ENCODE measurements at places on chromosomes 2 and 18. TPM values are rescaled to one million over a fixed set of nuclear protein-coding genes. Genes with fewer than 3 reads are reported as not detected.
A peak's percentile ranks its signal among the peaks of the same experiment; 100 is the strongest.

DNA sequence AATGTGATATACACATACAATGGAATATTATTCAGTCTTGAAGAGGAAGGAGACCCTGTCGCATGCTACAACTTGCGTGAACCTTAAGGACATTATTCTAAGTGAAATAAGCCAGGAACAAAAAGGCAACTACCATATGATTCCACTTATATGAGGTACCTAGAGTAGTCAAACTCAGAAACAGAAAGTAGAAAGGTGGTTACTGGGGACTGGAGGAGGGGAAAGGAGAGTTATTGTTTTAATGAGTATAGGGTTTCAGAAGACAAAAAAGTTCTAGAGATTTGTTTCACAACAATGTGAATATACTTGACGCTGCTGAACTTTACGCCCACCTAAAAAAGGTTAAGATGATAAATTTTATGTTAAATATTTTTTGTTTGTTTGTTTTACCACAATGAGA lies 47.0 kb downstream of the CXCR4 start:
- no peak for DNase-seq
- H3K36me3 ChIP-seq: no peaks in the 10 kb centered on the region
- no peaks in the 10 kb centered on the region for H3K27me3 ChIP-seq
- no peak overlapping the region for H3K4me3 ChIP-seq

The DCDC2C gene
- total RNA-seq: not detected

GRCh38 chr2:60383401-60384143 lies 169.9 kb downstream of the BCL11A start:
- no peaks in the 10 kb centered on the region for H3K27me3 ChIP-seq
- H3K36me3 ChIP-seq: no peaks in the 10 kb centered on the region
- no peak overlapping the region for H3K4me3 ChIP-seq
- H3K27ac ChIP-seq: no peak overlapping the region
- DNase-seq: no peak
- H3K4me1 ChIP-seq: no peaks in the 10 kb centered on the region

- H3K4me3 ChIP-seq: no peak overlapping the region
- no peaks in the 10 kb centered on the region for H3K27me3 ChIP-seq
- no peaks in the 10 kb centered on the region for H3K36me3 ChIP-seq
Measured at GRCh38 chr2:171810422-171811244, 83.4 kb downstream of the SLC25A12 start.

- no peaks in the 10 kb centered on the region for H3K36me3 ChIP-seq
- no peak overlapping the region for H3K4me3 ChIP-seq
- peak; percentile 10 for DNase-seq
- H3K4me1 ChIP-seq: no peaks in the 10 kb centered on the region
Measured at GRCh38 chr18:1464444-1465217, 560.0 kb downstream of the ADCYAP1 start.

The TNFRSF11A gene
- total RNA-seq: under 0.01 TPM

GRCh38 chr18:22186484-22186971 lies 17.1 kb downstream of the GATA6 start:
- H3K27me3 ChIP-seq: no peaks in the 10 kb centered on the region
- peaks cover 39% of the 10 kb centered on the region for H3K4me1 ChIP-seq
- H3K36me3 ChIP-seq: peaks cover 56% of the 10 kb centered on the region
- no peak for DNase-seq
- H3K4me3 ChIP-seq: no peak overlapping the region

DNA sequence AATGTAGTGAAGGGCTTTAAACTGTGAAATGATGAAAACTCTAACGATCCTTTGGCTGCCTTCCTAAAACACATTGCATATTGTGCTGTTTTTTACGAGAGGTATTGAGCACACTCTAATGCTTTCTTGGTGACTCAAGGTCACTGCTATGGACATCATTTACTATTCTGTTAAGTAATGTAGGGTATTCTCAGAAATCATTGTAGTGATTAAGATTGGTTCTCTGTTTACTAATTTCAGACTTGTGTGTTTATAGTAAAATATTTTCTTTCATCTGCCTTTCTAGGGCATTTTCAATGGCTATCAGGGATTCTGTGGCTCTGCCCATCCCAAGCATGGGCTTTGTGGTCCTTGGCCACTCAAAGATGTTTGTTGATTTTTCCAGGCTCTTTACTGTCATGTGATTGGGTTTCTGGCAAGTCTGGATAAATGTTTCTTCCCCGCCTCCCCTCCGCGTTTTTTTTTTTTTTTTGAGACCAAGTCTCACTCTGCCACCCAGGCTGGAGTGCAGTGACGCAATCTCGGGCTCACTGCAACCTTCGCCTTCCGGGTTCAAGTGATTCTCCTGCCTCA lies 29.3 kb downstream of the UBE2F start:
- H3K4me3 ChIP-seq: no peak overlapping the region
- H3K36me3 ChIP-seq: peaks cover 10% of the 10 kb centered on the region
- peaks cover 10% of the 10 kb centered on the region for H3K4me1 ChIP-seq
- DNase-seq: no peak
- H3K27me3 ChIP-seq: no peaks in the 10 kb centered on the region

DNA sequence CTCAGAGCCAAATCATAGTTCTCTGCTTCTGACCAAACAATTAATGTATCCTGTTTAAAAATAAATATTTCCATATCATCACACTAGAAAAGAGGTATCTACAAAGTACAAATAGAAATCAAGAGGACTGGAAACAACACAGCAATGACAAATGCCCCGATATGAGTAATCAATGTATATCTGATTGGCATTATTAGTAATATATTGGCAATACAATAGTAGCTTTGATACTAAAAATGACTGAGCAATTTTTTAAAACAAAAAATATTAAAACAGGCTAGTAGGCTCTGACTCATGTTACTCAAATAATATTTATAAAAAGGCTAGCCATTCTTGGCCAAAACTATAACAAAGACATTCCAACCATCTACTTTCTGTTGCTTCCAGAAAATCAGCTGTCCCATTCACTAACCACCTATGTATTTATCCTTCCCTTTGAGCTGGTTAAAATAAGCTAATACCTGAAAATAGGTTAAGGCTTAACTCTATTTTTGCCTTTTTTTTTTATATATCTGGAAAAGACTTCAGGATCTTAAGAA lies 13.3 kb downstream of the PPP4R3B start:
- H3K27ac ChIP-seq: peak overlapping the region; percentile 68
- no peaks in the 10 kb centered on the region for H3K27me3 ChIP-seq
- peaks cover 8% of the 10 kb centered on the region for H3K4me1 ChIP-seq

The TMEM200C gene
- under 0.01 TPM for total RNA-seq

The SNRNP200 gene
- total RNA-seq: 44.2 TPM

- H3K27ac ChIP-seq: no peak overlapping the region
- H3K36me3 ChIP-seq: no peaks in the 10 kb centered on the region
- H3K4me3 ChIP-seq: no peak overlapping the region
- peaks cover 5% of the 10 kb centered on the region for H3K4me1 ChIP-seq
Measured at GRCh38 chr18:44887227-44887631, 206.5 kb downstream of the SETBP1 start.

The ARHGEF4 gene
- total RNA-seq: 3.6 TPM

The IL1RN gene
- total RNA-seq: not detected

DNA sequence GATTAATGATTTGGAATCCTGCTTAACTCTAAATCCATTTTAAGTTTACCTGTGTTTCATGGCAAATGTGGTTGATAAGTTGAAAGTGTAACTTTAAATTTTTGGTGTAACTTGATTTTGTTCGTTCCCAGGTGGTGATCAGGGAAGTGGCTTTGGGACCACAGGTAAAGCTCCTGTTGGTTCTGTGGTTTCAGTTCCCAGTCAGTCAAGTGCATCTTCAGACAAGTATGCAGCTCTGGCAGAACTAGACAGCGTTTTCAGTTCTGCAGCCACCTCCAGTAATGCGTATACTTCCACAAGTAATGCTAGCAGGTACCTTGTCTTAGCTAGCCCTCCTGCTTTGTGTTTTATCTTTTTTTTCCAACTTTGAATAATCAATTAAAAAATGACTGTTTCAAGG lies 62.8 kb downstream of the AGFG1 start:
- H3K36me3 ChIP-seq: peaks cover 59% of the 10 kb centered on the region
- H3K27me3 ChIP-seq: no peaks in the 10 kb centered on the region
- no peak for DNase-seq
- H3K27ac ChIP-seq: no peak overlapping the region
- H3K4me3 ChIP-seq: no peak overlapping the region

- H3K36me3 ChIP-seq: no peaks in the 10 kb centered on the region
- H3K4me1 ChIP-seq: no peaks in the 10 kb centered on the region
- no peak overlapping the region for H3K27ac ChIP-seq
- no peak for DNase-seq
Measured at GRCh38 chr2:140698636-140699035, 1432.2 kb downstream of the LRP1B start.

DNA sequence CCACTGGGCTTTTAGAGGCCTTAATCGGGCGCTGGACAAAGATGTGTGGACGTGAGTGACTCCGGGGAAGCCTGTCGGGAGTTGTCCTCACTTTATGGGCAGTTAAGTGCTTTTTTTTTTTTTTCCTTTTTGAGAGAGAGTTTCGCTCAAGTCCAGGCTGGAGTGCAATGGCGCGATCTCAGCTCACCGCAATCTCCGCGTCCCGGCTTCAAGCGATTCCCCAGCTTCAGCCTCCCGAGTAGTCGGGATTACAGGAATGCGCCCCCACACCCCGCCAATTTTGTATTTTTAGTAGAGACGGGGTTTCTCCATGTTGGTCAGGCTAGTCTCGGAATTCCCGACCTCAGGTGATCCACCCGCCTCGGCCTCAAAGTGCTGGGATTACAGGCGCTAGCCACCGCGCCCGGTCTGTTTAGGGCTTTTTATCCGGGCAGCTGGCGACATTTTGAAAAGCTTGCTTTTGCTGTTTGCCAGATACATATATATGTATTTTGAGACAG lies 1.5 kb downstream of the MSH6 start:
- peak overlapping the region; percentile 93 for H3K4me3 ChIP-seq
- H3K36me3 ChIP-seq: no peaks in the 10 kb centered on the region
- H3K27ac ChIP-seq: peak overlapping the region; percentile 68
- H3K27me3 ChIP-seq: no peaks in the 10 kb centered on the region
- peaks cover 7% of the 10 kb centered on the region for H3K4me1 ChIP-seq
- DNase-seq: no peak

The CHST9 gene
- total RNA-seq: not detected

The TANK gene
- 127 TPM for total RNA-seq

DNA sequence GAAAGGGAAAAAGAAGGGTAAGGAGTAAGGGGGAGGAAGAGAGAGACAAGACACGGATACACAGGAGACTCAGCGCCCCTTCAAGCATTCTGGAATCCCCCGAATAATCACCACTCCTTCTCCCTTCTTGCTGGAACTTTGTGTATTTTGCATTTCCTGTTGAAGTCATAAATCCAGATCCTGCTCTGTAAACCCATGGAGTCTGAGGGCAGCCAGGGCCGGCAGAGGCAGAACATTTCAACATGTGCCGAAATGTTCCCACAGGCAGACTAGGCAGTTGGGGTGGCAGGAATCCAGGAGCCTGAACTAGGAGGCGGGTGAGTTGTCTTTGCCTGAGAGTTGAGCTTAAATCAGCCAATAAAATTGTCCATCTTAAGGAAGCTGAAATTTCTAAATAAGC lies 193.1 kb downstream of the SH3RF3 start:
- H3K27me3 ChIP-seq: no peaks in the 10 kb centered on the region
- peak overlapping the region; percentile 42 for H3K4me3 ChIP-seq
- no peaks in the 10 kb centered on the region for H3K36me3 ChIP-seq
- H3K4me1 ChIP-seq: peaks cover 78% of the 10 kb centered on the region
- DNase-seq: peak; percentile 85
- H3K27ac ChIP-seq: peak overlapping the region; percentile 95

- no peaks in the 10 kb centered on the region for H3K27me3 ChIP-seq
- H3K4me1 ChIP-seq: no peaks in the 10 kb centered on the region
- DNase-seq: no peak
- no peaks in the 10 kb centered on the region for H3K36me3 ChIP-seq
- no peak overlapping the region for H3K4me3 ChIP-seq
Measured at GRCh38 chr2:108128249-108128648, 111.5 kb upstream of the SULT1C3 start.

GRCh38 chr2:203579730-203580129 lies 44.6 kb upstream of the RAPH1 start:
- H3K27me3 ChIP-seq: no peaks in the 10 kb centered on the region
- H3K4me1 ChIP-seq: peaks cover 47% of the 10 kb centered on the region
- H3K4me3 ChIP-seq: no peak overlapping the region
- H3K36me3 ChIP-seq: no peaks in the 10 kb centered on the region
- H3K27ac ChIP-seq: peak overlapping the region; percentile 79
- DNase-seq: no peak

The FAM110C gene
- not detected for total RNA-seq

- H3K4me1 ChIP-seq: peaks cover 20% of the 10 kb centered on the region
- H3K27me3 ChIP-seq: no peaks in the 10 kb centered on the region
- DNase-seq: peak; percentile 13
- peaks cover 13% of the 10 kb centered on the region for H3K36me3 ChIP-seq
- peak overlapping the region; percentile 98 for H3K4me3 ChIP-seq
Measured at GRCh38 chr2:63589148-63589958, 590 bp downstream of the MDH1 start.

DNA sequence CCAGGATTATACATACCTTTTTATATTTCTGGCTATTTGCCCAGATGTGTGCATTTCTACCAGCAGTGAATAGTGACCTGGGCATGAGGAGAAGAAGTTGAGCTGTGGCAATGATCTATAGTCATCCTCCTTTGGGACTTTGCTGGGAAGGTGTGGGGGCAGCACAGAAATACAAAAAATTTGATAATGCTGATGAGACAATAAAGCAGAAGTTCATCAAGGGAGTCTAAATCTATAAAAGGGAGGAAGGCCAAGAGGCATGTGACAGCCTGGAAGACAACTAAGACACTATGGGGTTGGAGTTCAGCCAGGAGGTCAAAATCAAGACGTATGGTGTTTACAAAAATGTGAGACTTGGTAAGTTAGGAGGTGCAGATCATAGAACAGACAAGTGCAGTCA lies 52.2 kb downstream of the FSHR start:
- no peak overlapping the region for H3K4me3 ChIP-seq
- no peaks in the 10 kb centered on the region for H3K36me3 ChIP-seq
- no peak overlapping the region for H3K27ac ChIP-seq
- DNase-seq: no peak
- no peaks in the 10 kb centered on the region for H3K27me3 ChIP-seq

- no peak overlapping the region for H3K4me3 ChIP-seq
- H3K27me3 ChIP-seq: no peaks in the 10 kb centered on the region
- H3K36me3 ChIP-seq: no peaks in the 10 kb centered on the region
- H3K27ac ChIP-seq: no peak overlapping the region
- no peak for DNase-seq
Measured at GRCh38 chr2:29876374-29876773, 45.0 kb downstream of the ALK start.

DNA sequence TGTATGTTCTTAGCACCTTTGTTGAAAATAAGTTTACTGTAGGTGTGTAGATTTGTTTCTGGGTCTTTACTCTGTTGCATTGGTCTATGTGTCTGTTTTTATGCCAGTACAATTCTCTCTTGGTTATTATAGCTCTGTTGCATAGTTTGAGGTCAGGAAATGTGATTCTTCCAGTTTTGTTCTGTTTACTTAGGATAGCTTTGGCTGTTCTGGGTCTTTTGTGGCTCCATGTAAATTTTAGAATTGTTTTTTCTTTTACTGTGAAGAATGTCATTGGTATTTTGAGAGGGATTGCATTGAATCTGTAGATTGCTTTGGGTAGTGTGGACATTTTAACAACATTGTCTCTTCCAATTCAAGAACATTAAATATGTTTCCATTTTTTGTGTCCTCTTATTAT lies 69.1 kb downstream of the ANKRD62 start:
- DNase-seq: no peak
- no peak overlapping the region for H3K4me3 ChIP-seq
- no peaks in the 10 kb centered on the region for H3K36me3 ChIP-seq
- H3K27ac ChIP-seq: no peak overlapping the region

The GCG gene
- total RNA-seq: not detected

All from osteoblast (primary cell).